Skin of body (tissue), 3 donors: ENCODE measurements at places on chromosomes 13 and 19. TPM values are rescaled to one million over a fixed set of nuclear protein-coding genes. Genes with fewer than 3 reads are reported as not detected.

The LENG8 gene
- total RNA-seq: 48.5 TPM

The ZNF729 gene
- total RNA-seq: 0.10 TPM

The FXYD1 gene
- 17.4 TPM for total RNA-seq

The PSPN gene
- total RNA-seq: 0.59 TPM

The ZNF724 gene
- 6.4 TPM for total RNA-seq

The GJA3 gene
- 1.2 TPM for total RNA-seq

The CEACAM19 gene
- total RNA-seq: 3.4 TPM

The KCNJ14 gene
- 1.2 TPM for total RNA-seq

The DMKN gene
- total RNA-seq: 456 TPM

The LRRC4B gene
- total RNA-seq: 5.1 TPM

The PLK5 gene
- 0.10 TPM for total RNA-seq

The GNA15 gene
- total RNA-seq: 13.2 TPM

The NLRP4 gene
- total RNA-seq: not detected

The ZNF296 gene
- 0.39 TPM for total RNA-seq

The ZNF805 gene
- total RNA-seq: 27.9 TPM

The COL5A3 gene
- 51.3 TPM for total RNA-seq

The WDR87 gene
- total RNA-seq: not detected

The TEX26 gene
- total RNA-seq: not detected

The CEACAM3 gene
- 1.5 TPM for total RNA-seq

The EBI3 gene
- total RNA-seq: not detected

The IGFL1 gene
- 0.69 TPM for total RNA-seq

The LIN7B gene
- total RNA-seq: 8.6 TPM

The TEX29 gene
- total RNA-seq: 0.49 TPM

The KIR2DL1 gene
- total RNA-seq: not detected
